NCI-H1417 (cell line): ENCODE measurements at places on chromosomes 5 and 9.

- no peak for DNase-seq
These were observed 418.1 kb upstream of the KLF4 start for GRCh38 chr9:107907715-107908114.

DNA sequence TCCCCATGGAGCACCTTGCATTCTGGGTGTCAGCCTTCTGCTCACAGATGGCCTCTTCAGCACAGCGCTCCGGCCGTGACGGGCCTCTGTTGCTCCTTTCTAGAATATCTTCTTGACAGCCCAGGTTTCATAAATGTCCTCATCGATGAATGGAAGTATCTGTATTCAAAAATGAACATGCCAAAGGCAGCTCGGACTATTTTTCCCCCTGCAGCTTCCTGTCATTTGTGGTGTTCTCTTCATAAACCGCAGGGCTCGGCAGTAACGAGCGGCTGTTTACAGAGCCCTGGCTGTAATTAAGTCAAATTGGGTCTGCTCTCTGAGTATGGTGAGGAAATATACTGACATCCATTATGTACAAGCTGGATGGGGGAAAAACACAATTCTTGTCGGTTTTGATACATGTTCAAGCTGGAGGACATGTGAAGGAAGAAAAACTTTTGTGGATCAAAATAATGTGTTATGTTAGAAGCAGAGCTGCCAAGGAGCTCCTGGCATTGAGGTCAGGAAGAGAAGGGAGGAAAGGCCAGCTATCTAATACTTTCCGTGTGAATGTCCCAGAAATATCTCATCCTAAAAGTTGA is 154.1 kb upstream of the CD180 start:
- peak; percentile 62 for DNase-seq

DNA sequence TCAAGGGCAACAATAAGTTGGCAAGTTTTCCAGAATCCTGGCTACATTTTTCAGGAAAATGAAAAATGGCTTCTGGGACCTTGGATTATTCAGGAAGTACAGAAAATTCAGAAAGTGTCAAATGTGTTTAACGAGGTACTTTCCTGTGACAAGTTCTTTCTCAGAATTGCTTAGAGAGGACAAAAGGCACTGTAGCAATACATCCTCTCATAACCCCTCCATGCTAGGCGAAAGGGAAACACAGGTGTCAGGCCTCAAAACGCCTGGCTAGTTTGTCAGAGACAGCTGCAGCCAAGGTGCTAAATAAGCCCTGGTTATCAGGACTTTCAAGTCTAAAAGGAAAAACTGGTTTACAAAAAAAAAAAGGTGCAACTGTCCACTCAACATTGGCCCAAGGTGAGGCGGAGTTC is 115.2 kb downstream of the GNAQ start:
- peak; percentile 21 for DNase-seq

DNA sequence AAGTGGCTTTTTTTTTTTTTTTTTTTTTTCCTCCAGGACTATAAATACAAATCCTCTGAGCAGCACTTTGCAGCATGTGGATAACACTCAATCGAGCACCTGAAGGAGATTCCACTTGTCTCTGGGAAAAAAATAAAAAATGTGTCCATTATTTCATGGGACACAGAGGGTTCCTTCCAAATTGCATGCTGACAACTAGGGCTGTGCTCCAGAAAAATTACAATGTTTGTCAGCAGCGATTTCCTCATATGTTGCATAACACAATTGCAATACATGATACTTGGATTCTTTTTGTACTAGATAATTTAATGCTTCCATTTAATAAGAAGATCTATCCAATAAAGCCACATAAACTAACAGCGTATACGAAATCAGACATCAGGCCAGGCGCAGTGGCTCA is 84.4 kb downstream of the CDH18 start:
- DNase-seq: no peak

DNA sequence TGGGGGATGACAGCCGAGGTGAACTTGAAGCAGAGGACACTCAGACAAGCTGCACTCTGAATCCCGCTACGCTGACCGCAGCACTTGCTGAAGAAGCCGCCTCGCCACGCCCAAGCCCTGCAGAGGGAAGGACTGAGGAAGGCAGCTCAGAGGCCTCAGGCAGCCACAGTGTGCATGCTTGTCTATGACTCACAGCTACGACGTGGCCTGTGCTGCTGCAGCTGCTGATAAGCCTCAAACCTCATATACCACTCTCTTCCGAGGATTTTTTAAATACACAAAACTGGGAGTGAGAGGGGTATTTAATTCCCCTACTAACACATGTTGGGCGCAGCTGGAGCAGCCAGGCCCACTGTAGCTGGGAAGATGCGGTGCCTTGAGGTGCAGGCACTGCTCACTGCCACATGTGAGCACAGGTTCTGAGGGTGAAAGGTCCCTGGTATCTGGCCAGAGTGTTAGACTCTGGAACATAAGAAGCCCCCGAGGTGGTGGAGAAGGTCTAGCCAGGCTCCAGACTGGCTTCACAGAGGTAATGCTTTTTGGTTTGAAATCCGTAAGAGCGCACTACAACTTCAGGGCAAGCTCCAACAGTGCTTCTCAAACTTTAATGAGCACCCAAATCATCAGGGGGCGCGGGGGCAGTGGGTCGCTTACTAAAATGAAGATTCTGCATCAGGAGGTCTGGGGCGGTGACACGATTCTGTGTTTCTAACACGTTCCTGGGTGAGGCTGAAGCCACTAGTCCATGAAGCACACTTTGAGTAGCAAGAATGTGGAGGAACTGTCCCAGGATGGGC is 196.8 kb downstream of the AUH start:
- peak; percentile 2 for DNase-seq

GRCh38 chr9:34413231-34413852 is 36.6 kb upstream of the MYORG start:
- no peak for DNase-seq

DNA sequence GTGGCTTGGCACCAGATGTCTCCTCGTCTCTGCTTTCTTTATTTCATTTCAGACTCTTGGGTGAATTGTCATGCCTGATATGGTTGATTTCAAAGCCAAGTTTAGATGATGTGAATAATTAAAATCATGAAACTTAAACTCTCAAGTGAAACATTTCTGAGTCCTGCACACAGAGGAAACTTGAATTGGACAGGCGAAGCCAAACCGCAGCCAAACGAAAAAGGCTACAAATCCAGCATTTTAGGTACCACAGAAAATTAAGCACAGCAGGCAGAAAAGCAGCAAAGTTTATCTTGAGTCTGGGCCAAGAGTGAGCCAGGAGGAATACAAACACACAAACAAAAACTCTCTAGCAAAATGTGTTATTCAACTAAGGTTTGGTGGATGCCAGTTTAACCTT is 659.8 kb upstream of the KLF4 start:
- DNase-seq: no peak

GRCh38 chr5:98774192-98775033 is 950 bp downstream of the RGMB start:
- peak; percentile 79 for DNase-seq

GRCh38 chr9:9924376-9924775 is 688.4 kb downstream of the PTPRD start:
- DNase-seq: no peak

DNA sequence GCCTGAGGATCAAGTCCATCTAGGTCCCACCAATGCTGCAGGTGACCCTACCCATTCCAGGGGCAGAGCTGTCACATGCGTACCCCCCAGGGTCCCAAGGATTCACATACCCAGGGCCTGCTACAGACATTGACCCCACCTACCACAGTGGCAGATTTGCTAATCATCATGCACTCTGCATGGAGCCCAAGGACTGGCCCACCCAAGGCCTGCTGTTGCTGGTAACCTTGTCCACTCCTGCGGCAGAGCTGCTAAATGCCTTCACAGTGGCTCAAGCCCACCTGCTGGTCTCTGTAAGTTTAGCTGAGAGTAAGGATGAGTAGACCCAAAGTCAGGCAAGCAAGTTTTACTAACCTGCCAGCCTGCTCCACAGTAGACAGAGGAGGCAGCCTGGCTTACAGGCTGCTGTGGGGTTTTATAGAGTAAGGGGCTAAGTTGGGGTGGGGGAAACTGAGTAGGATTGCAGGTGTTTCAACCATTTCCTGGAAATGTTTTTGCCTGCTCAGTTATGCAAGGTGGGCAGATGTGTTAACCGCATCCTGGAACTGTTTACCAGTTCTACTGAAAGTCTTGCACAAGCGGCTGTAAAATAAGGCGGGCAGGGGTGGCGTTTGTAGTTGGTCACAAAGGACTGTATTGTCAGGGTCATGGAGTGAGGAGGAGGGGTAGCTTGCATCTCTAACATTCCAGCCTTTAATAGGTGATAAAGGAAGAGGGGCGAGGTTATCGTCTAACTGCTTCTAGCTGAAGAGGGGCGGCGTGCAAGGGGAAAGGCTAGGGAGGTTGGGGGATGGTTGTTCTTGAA is 2163.5 kb upstream of the WWC1 start:
- DNase-seq: no peak

DNA sequence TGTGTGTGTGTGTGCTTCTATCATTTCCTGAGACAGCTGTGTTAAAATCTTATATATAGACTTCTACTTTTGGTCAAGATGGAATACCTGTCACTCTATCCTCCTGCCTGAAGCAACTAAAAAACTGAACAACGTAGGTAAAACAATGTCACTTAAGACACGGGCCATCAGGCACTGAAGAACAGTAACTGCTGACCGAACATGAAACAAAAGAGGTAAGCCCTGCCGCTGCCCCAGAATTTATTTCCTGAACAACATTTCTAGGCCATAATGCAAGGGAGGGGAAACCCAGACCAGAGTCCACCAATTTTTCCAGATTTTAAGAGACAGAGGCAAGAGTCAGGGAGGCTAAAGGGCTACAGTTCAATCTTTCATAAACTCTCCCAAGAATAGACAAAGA is 156.0 kb downstream of the CDC42SE2 start:
- DNase-seq: no peak

DNA sequence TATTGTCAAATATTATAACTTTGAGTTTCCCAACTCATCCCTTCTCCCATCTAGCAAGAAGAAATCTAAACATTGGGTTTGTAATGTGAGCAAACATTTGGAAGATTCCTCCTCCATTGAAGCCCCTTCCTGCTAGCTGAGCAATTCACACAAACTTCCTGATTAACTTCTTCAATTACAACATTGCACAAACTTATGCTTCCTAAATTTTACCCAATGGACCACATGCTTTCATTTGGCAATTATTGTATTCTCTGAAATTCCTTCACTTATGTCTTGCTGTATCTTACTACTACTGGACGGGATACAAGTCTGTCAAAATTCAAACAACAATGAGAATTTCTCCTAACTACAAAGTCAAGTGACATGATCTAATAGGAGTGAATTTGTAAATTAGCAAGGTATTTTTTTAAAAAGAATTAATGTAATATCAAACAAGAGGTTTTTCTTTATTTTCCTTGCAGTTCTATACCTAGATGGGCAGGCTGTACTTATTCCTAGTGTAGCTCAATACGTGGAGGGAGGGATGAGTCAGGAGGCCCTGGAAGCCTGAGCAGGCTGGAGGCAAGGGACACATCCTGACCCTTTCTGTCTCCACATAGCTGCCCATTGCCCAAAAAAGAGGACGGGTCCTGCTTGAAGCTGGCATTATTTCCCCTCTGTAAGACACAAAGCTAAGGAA is 11.8 kb upstream of the IFNW1 start:
- no peak for DNase-seq

- no peak for DNase-seq
These were observed 34.9 kb upstream of the B4GALT1 start for GRCh38 chr9:33202018-33202417.

DNA sequence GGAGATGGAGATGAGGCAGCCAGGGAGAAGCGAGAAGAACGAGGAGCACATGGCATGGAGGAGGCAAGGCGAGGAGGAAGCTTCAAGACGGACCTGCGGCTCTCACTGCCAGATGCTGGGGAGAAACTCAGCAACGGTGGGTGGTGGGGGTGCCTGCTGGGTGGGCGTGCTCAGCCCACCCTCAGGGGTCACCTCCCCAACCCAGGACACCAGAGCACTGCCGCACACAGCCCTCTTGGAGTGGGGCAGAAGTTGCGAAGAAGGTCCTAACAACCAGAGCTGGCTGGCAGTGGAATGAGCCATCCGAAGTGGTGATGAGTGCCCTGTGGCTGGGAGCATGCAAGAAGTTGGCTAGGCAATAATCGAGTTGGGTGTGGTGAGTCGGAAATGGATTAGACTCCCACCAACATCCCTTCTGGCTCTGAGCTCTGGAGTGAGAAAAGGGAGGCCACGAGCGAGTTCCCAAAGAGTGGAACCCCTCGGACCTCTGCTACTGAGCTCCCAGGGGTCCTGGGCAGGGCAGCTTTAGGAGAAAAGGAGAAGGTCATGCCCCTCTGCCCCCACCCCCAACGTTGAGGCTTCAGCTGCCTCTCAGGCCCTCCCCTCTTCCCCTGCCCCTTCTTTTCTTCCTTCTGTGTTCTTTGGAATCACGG is 212.7 kb upstream of the MVB12B start:
- no peak for DNase-seq

- no peak for DNase-seq
These were observed 25.4 kb upstream of the NR3C1 start for GRCh38 chr5:143428738-143429420.

DNA sequence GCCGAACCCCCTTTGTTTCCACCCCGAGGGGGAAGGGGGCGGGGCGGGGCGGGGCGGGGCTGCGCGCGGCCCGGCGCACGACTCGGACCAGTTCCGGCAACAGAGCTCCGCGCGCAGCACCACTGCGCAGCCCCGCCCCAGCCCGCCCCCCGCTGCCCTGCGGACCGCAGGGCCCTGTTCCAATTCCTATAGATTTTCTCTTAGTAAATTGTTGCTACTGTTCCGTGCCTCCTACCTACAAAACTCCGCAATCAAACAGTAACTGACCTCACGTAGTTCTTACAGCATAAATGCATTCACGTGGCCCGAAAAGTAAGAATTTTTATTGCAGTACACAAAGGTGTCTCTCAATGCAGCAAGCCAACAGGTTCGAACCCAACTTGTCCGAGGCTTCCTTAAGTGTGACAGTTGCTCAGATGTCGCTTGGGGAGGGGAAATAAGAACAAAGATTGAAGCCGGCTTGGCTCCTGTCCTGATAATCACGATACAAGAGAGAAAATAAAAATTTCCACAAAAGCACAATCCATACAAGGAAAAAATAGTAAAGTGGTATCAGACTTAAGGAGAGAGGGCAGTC is 1.2 kb upstream of the RNF38 start:
- DNase-seq: peak; percentile 71

DNA sequence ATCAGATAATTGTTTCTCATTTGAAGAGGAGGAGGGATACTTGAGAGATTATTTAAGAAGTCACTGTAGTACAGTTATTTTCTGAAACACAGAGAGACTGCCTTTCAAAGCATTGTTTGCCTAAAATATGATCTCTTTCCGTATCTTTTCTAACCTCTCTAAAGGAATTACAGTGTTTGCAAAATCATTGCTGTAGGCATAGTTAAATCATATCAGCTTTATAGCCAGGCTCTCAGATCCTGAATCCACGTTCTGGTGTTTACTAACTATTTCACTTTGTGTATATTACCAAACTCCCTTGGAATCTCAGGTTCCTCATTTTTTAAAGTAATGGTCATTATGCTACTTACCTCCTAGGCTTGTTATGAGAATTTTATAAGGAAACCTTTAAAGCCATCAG is 1151.6 kb upstream of the CDH9 start:
- DNase-seq: no peak
